ENCODE measurements at places on chromosomes 16 and 17.

DNA sequence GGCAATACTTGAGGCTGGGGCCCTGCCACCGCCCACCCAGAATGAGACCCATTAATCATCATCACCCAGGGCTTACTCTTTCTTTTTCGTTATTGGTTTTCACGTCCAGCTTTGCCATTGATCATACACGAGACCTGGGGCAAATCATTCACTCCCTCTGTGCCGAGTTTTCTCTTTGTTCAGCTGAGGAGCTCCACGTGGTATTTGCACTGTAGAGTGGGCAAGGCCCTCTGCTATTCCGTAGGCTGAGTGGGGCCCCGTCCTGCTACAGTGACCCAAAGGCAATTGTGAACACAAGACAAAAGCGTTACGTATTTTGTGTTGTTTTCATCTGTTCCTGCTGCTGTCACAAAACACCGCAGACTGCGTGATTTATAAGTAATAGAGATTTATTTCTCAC is 23.6 kb upstream of the CBX2 start:
- DNase-seq = no peak

DNA sequence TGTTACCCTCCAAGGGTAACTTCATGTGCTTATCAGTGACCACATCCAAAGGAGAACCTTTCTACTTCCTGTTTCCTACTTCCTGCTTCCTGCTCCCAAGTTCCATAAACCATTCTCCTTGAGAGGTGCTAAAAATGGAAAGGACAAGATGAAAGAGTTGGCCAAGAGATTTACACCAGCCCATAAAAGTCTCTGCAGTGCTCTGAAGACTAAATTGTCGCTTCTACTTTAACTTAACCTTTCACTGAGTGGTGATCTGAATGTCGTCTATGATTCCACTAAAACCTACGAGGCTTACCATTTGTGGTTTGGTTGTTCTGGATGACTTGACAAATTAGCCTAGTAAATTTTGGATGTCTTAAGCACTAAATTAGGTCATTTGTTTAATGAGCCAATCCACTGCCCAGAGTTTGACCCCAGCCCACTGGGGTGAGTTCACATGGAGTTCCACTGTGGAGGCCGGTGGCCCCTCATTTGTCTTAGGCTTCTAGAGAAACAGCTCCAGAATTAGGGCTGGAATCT is 333.1 kb downstream of the FOXL1 start:
- no peak for DNase-seq

GRCh38 chr16:19659554-19659953 is 58.5 kb downstream of the KNOP1 start:
- no peak for DNase-seq

DNA sequence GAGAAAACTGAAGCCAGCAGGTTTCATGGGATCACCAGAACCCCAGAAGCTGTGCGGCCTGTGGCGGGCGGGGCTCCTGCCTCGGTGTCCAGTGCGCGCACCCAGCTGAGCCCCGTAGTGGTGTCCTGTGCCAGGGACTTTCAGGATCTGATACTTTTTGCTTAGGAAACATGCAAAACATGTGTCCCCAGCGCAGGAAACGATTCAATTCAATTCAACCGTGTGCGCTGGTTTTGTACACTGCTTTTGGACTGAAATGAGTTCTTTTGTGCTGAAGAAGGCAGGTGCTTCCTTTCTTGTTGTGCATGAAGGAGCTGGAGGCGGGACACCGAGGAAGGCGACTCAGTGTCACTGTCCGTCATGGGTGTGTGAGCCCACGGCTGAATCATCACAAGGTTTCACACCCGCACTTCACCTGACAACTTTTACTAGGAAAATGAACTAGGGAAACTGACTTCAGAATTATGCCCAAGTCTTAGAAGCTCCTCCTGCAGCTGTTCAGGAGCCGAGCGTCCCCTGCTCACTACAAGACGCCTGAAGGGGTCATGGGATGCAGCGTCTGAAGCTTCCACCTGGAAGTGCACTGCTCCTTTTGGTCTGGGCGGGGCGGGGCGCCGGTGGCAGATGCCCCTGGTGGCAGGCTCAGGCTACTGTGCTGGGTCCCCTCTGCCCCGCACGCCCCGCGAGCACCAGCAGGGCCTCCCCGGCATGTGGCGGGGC is 31.4 kb upstream of the ZNF750 start:
- DNase-seq = no peak

GRCh38 chr17:46878055-46878454 is 26.7 kb downstream of the WNT9B start:
- no peak for DNase-seq

GRCh38 chr17:57948169-57948554 is 7.0 kb downstream of the CUEDC1 start:
- no peak for DNase-seq

DNA sequence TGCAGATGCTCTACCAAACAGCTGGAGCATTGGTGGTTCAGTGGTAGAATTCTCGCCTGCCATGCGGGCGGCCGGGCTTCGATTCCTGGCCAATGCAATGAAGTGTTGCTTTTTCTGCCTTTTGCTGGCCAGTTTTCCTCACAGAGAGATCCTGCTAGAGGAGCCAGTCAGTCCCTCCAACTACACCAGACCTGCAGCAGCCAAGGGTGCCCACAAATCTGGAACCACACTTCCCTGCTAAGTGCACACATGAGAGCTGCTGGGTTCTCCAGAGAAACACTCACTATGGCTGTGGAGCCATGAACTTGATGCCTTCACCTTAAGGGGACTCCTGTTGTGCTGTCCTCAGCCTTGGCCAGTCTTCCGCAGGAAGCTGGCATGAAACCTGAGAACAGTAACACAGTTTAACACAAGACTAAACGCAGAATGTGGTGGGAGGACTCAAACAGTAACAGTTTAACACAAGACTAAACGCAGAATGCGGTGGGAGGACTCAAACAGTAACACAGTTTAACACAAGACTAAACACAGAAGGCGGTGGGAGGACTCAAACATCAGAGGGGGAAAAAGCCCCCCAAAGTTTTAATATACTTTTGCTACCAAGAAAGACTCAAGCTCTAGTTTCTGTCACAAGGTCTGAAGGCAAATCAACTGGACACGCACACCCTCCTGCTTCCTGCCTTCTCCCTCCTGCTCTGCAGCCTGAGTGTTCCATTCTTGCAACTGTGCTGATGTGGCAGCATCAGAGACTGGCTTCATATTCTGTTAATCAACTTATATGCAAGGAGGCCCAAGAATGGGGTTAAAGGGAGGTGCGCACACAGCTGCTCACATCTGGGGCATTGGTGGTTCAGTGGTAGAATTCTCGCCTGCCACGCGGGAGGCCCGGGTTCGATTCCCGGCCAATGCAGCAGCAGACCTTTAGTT is 12.0 kb downstream of the VAC14 start:
- DNase-seq = no peak

- DNase-seq = no peak
Measured at GRCh38 chr17:8060274-8060673, 21.4 kb downstream of the ALOX15B start.

DNA sequence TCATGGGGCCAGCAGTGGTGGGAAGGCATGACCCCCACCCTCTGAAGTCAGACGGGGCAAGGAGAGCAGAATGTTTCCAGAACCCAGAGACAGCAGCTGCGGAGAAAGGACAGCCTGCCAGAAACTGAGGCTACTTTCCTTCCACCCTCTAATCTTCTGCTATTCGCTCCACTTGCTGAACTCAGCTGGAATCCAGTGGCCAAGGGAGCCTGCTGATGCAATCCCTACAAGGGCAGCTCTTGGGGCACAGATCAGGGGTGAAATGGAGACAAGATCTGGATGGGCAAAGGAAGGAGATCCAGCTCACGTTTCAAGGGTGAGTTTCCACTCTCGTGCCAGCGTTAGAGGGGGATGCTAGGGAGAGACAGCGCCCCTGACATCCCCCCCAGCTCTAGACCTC is 479.1 kb downstream of the SLC39A11 start:
- DNase-seq = no peak

DNA sequence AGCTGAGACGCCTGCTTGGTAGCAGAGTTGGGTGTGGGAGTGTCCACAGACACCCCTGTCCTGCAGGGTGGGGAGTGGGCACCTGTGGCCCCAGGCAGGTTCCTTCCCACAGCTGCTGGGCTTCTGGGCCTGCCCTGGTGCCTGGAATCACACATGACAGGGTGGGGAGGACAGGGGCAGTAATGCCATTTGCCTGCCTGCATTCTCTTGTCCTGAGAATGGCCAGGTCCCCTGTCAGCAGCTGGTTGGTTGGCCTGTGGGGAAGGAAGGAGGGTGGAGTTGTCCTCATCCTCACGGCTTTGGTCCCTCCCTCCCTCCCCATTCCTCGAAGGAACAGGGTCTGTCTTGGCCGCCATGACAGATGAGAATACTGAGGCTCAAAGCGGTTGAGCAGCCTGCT is 5.2 kb downstream of the PRSS53 start:
- no peak for DNase-seq

DNA sequence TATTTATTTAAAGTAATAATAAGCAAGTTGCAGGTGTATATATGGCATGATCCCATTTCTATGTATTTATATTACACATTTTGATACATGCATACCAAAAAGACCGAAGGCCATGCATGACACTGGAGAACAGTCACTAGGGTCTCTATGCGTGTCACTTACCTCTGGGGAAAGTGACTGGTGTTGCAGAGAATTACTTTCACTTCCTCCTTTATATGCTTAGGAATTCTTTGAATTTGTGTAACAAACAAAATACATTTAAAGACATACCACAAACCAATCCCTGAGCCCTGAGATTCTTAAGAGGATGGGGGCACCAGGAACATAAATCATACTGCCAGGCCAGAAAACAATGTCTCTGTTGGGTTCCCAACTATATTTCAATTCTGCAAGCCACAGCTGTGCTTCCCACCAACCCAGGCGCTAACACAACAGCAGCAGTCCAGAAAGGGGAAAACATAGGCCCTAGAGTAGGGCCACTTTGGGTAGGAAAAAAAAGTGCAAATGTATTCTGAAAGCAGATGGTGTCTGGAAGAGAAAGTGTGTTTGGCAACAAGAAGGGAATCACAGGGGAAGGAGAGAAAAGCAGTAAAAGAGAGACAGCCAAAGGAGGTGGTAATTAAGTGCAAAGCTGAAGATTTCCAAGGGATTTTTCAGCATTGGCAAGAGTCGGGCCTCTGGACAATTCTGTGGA is 24.5 kb upstream of the HYDIN start:
- DNase-seq = no peak

DNA sequence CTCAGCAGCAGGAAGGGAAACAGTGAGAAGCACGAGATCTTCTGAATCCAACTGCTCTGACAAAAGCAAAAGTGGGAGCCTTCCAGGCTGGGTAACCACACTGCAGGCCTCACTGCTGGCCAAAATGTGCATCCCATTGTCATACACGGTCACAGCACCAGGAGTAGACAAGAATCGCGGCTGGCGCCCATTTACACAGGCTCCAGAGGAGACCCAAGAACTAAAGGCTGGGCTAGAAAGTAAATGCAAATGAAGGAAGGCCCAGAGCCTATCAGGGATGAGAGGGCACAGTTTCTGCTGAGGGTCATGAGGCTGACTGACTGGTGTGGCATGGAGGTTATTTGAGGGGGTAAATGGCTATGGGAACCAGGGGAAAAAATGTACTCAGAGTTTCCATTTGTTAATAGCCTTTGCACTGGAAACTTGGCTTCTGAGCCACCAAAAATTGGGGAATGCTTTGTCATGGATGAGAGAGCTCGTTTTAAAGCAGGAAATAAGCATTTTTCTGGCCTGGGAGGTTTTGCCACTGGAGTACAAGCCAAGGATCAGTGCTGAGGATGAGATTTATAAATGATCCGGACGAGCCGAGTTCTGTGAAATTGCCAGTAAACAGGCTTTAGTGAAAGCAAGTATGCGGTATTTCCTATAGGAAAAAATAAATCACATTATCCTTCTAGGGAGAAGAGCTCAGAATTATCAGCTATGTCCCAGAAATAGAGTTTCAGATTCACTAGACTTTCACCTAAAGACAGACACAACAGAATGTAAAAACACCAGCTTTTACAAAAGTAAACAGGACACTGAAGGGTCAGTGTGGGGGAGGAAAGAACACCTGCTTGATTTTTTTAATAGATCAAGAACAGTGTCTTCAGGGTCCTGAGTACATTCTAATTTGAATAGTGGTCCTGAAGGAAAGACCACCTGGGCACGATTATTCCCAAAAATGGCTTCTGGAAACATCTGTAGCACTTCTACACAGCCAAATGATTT is 66.9 kb upstream of the GSG1L start:
- no peak for DNase-seq

DNA sequence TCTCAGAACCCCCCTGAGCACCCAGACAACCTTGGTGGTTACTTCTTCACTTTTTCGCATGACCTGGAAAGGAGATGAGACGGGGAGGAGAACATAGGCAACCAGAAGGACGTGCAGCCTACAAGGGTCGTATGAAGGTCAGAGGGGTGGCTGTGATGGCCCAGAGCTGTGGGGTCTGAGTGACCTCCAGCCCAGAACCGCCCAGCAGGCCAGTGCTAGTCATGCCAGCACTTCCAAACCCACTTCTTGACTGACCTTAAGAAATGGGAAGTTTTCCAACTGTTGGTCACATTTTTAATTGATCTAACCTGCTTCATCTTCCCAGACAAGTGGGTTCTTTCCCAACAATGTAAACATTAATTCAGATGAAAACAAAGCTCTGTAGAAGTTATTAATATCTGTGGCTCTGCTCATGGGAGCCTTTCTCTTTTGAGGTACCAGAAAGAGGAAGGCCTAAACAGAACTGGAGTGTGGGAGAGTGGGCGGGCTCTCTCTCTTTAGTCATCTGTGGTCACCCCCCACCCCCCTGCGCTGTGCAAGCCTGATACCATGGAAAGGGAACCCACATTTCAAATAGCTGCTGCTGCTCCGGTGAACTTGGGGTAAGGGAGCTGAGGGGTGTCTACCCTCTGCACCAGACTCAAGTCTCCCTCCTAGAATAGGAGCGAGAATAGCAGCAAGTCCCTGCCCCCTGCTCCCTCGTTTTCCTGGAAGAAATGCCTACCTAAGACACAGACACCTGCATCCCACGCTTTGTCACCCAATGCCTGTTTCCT is 101.6 kb downstream of the RAB11FIP4 start:
- DNase-seq = peak; percentile 58

- DNase-seq = no peak
Measured at GRCh38 chr16:22764662-22765327, 49.2 kb upstream of the HS3ST2 start.

- no peak for DNase-seq
Measured at GRCh38 chr16:75589306-75589705, 23.1 kb downstream of the GABARAPL2 start.

- no peak for DNase-seq
Measured at GRCh38 chr16:20901436-20902112, 1.0 kb downstream of the LYRM1 start.

DNA sequence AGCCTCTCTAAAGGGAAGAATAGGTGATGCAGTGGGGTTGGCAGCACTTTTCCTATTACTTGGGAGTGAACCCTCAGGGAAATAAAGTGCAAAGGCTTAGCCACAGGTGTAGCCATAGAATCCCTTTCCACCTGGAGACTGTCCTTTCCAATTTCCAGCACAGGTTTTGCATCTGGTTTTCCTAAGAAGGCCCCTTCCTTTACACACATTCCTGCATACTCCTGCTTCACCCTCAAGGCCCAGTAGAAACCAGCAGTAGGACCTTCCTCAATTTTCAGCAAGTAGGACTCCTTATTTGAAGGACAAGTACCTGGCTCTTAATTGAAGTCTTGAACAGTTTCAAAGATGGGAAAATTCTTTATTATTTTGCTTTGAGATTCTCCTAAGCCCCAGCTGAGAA is 171.8 kb upstream of the TBX2 start:
- no peak for DNase-seq
